Small intestine (tissue), 16 donors: ENCODE measurements at places on chromosomes 6 and 20.

- DNase-seq: no peak
These were observed 437 bp downstream of the CD40 start for GRCh38 chr20:46118481-46119020.

DNA sequence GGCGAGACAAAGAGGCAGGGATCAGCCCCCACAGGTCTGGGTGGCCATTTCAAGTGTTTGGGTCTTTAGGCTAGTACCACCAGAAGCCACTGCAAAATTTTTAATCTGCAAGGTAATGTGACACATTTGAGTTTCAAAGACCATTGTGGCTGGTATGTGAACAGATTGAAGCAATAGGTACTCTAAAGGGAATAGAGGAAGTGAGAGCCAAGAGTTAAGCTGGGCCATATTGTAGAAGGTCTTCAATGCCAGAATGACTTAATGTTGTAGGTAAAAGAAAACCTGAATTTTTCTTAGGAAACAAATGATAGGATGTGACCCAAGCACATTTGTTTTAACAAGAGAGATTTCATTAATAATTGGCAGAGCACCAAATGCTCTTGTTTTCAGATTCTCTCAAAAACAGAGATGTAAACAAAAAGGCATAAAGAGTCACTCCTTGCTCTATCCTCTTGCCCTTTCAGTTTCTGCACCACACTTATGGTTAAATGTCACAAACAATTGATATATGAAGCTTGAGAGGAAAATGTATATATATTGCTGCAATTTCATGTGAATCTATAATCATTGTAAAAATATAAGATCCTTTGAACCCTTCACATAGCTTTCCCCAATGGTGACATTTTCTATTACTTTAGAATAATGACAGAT, 307.1 kb upstream of the PLN start:
- DNase-seq: no peak

GRCh38 chr6:107737397-107737793, 86.7 kb downstream of the SCML4 start:
- no peak for DNase-seq

DNA sequence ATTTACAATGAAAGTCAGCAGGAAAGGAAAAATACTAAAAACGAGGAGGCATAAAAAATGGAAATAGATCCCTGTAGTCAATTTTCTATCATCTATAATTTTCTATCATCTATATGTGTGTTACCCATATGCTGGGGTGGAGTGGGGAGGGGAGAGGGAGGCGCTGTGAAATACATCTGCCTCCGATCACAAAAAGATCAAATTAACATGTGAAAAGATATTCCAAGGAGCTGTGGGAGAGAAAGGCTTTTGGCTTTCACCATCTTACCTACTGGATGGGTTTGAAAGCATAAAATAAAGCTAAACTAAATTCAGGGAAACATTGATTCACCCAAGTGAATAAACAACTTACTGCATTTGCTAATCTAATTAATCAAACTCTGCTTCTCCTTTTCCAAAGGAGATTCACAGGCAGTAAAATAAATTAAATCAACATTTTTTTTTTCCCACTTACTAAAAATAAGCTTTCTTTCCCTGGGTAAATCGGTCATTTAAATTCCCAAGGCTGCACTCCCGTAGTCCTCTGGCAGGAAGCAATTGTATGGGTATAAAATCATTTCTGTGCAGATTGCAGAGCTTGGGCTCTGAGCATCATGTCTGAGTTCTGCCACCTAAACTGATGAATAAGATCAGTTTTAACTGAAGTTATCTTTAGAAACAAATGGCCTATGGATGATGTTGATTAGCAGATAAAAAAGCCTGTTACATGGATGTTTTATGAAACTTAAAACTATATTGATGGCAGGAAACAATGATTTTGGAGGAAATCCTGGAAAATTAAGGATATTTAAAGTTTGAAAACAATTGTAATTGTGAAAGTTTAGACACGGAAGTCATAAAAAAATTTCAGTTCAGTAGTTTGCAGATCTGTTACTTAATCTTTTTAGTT, 147.9 kb downstream of the SOX4 start:
- DNase-seq: no peak

GRCh38 chr6:11822346-11822745, 43.7 kb upstream of the ADTRP start:
- DNase-seq: no peak
